Tibial nerve (tissue), 4 donors: ENCODE measurements at places on chromosomes 6 and 20.
A peak's percentile ranks its signal among the peaks of the same experiment; 100 is the strongest.

DNA sequence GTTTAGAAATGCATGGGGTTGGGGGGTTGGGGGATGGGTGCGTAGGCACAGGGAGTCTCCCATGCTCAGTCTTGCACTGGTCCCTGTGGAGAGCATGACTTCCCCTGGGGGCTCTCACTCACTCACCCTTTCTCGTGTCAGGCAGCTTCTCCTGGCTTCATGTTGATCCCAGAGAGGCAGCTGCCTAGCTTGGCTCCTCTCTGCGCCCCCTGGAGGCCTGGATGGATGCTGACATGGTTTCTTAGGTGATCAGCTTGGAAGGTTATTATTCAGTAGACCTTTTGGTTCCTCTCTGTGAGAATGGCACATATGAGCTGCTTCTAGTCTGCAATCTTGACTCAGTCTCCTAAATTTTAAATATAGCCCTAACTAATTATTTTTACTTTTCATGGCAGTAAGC is 109.3 kb upstream of the FAM83B start:
- no peak for DNase-seq

DNA sequence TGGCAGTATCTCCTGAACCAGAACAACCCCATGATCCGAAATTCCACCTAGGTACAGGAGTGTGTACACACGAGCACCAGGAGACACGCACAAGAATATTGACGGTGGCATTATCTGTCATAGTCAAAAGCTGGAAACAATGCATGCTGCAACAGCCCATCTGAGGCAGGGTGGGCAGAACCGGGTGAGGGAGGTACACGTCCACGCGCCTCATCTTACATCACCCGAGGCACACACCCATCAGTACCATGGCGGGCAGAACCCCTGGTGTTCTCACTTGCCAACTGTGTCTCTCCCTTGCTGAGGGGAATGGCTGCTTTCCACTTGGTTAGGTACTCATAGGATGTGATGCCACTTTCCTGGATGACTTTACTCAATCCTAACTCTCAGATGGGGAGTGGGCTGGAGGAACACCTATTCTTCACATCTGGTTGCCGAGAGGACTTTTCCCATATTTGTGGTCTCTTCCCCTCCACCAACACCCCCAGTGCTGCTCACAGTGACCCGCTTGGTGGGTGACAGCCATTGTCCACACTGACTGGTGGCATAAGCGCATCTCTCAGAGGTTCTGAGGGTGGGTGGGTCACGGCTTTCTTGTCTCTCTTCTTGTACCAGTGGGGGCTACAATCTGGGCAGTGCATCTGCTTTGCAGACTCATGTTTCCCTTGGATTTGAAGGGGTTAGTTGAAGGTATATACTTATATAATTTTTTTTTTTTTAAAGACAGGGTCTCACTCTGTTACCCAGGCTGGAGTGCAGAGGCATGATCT is 13.5 kb downstream of the PPP1R3G start:
- no peak for DNase-seq

DNA sequence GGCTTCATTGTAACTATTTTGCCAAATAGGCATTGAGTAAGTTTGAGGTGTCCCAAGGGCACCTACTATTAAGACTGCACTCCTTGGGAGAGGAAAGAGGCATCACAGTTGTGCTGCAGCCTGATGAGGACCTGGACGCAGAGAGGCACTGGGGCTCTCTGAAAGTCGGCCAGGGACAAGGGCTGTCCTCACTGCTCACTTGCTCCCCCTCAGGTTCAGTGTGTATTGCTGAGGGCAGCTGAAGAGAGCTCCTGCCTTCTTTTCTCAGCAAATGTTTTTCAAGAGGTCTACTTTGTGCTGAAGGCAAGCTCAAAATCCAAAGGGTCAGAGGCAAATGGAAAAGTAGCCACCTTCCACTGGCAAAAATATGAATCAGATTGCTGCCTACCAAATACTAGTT is 331.8 kb downstream of the RIMS1 start:
- no peak for DNase-seq

GRCh38 chr20:431012-431904 is 23.2 kb downstream of the RBCK1 start:
- DNase-seq = peak; percentile 34

DNA sequence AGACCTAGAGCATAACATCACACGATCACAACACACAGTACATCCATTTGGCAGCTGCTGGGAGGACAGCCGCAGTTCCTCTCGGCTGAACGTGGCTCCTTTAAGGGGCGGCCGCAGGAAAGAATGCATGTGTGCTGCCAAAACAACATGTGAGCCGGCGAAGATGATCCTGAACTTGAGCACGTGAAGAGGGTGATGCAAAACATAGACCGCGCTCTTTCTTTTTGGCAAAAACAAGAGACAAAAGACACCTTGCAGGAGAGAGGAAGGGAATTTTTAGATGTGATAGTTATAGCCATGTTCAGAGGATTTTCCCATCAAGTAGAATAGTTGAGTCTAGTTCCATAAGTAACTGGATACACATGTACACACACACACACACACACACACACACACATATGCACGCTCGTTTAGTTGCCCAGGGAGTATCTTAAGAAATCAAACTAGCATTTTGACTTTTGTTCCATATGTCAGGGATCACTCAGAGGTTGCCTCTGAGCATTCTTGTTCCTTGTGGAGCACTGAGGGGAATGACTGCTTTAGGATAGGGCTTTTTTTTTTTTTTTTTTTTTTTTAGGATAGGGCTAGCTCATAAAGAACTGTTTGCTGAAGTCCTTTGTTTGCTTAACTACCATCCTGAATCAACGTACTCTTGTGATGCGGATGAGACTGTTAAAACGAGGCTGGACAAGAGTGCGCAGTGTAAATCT is 21.7 kb upstream of the RANBP9 start:
- DNase-seq = peak; percentile 76

DNA sequence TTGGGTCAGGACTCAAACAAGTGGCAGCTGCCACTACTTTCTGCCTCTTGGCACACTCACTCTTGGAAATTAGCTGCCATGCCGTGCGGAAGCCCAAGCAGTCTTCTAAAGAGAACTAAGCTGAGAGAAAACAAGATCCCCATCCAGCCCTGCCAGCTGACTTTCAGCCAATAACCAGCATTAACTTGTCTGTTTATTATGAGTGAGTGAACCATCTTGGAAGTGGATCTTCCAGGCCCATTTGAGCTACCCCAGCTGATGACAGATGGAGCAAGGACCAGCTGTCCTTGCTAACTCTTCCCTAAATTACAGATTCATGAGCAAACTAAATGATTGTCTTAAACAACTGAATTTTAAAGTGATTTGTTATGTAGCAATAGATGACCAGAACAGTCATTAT is 73.9 kb upstream of the RBM24 start:
- DNase-seq = no peak

- DNase-seq = no peak
Measured at GRCh38 chr6:51613558-51613957, 473.9 kb downstream of the PKHD1 start.

DNA sequence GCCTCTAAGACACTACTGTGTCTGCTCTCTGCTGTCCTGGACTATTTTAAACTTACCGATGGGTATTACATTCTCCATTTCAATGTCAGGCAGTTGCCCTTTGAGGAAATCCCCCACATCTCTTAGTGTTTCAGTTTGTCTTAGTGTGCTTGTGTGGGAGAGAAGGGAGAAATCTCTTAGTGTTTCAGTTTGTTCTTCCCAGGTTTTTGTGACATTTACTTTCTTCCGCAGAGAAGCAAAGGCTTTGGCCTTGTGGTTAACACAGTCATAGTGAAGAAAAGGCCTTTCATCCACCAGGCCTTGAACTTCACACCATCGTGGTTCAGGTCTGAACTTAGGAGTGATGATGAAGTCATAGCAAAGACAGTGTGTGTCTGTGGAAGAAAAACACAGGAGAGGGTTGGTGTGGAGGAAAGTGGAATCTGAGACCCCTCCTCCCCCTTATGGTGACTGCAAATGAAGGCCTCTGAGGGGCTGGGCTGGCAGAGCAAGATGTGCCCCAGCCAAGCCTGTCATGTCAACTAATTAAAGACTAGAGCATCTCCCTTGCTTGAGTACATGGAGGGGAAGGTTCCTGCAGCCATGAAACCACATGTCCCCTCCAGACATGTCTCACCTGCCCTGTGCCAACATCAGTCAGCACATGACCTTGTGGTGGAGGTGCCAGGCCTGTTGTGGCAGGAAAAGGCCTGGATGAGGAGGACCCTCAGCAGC is 23.9 kb downstream of the RAET1L start:
- no peak for DNase-seq

DNA sequence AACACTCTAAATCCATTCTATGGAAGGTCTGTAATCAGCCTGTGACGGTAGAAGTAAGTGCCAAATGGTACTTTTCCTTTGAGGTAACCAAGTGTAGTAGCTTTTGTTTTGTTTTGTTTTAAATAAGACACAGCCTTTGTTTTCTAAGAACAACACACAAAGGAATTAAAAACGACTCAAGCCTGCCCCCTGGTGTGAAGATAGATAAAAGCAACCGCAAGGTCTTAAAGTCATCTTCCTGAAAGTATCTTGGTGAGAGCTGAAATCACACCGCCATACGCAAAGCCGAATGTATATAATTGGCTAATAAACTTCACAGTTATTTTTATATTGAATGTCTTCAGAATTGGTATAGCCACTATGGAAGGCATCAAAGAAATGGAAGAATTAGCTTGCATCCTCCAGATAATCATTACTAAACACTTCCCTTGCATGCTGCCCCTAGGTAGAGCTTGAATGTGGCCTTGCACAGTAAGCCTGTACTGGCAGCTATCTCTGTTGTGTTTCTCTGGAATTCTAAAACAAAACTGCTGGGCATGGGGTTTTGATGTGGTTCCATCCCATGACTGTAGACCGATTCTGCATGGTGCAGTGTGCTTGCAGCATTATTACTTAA is 95.6 kb downstream of the LAMP5 start:
- DNase-seq = peak; percentile 23

DNA sequence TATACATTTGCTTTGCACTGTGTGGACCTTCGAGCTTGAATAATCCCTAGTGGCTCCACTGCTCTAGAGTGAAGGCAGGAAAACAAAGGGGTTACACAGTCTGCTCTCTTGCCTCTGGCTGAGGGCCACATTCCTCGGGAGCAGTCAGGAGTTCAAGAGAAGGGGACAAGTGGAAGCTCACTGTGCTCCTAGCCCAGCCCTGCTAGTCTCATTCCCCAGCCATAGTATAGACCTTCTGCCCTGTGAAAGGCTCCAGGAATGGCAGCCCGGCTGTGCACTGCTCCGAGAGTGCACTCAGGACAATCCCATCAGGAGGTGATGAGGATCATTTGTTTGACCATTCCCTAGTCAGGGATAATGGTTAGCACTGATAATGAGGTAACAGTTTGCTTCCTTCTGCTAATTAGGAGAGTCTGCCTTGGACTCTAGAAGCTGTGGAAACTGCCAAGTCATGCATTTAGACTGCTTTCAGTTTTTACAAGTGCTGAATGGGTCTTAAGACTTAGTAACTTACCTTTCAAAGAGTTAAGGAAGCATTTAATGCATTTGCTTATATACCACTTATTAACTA is 8.5 kb downstream of the IYD start:
- no peak for DNase-seq
